ENCODE measurements at places on chromosomes 2 and 18.
A peak's percentile ranks its signal among the peaks of the same experiment; 100 is the strongest.

- DNase-seq = no peak
Observed at GRCh38 chr2:241618296-241618805, 18.6 kb downstream of the THAP4 start.

- no peak for DNase-seq
Observed at GRCh38 chr2:167318581-167318980, 430.3 kb downstream of the XIRP2 start.

DNA sequence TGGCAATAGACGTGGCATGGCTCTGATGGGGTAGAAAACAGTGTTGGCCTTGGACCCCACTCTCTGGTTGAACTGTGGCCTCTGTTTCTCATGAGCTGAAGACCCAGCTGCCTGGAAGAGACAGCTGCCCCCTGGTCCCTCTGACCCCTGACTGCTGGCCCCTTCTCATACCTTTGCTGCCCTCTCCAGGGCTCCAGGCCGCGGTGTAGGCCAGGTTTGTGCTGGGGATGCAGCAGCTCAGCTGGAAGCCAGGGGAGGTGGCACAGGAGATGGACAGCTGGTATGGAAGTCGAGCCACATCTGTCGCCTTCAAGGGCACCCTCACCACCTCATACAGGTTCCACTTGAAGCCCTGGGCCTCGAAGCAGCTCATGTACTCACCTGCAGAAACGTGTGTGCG lies 31.7 kb upstream of the SELENOI start:
- DNase-seq = no peak

DNA sequence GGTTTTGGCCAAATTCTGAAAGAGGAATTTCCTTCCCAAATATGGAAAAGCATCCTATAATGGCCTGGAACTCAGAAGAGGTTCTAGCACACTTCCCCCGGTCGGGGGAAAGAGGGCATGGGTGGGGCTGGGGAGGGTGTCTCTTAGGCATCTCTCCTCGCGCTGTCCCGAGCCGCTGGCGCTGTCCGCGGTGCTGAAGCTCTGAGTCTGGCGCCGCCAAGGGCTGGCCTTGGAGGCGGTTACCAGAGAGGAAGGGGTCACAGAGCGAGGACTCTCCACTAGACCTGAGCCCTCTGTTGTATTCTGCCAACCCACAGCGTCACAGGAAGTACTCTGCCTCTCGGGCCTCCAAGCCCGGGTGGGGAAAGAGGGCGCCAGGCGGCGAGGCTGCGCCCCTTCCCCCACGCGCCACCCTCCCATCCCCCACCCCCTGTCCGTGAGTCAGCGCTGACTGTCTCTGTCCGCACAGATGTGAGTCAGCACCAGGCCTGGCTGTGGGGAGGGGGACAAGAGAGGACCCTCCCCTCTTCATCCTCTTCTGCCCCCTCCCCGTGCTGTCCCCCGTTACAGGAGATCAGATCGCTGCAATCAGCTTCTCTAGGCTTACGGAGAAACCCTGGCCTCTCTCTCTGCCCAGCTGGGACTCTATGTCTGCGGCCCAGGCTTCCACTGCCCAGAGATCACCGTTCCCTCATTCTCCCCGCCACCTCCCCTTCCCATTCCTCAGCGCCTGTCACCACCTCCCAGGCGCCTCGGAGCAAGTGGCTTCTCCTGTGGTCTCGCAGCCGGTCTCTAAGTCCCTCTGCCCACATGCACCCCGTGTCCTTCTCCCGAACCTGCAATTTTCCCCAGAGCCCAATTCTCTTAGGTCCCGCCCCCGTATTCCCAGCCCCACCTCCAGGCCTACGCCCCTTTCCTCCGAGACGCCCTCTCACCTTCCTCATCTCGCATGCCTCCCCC lies 779 bp downstream of the PTPRN start:
- DNase-seq = peak; percentile 82

DNA sequence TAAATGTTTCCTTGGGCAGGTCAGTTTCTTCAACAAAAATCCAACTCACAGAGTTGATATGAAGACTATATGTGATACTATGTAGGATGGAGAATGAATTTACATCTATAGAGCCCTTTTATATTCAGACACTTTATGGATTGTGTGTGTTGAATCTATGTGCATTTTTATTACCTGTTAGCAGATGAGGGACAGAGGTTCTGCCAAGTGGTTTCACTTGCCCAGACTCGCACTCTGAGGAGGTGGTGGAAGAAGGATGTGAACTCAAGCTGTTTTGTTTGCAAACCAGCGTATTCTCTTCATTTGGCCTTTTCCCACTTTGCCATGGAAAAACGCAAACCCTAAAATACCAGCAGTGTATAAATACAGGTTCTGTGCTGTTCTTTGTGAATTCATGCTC lies 237.6 kb downstream of the TDRD15 start:
- DNase-seq = no peak

- no peak for DNase-seq
Observed at GRCh38 chr2:40213071-40213470, 238.8 kb downstream of the SLC8A1 start.

DNA sequence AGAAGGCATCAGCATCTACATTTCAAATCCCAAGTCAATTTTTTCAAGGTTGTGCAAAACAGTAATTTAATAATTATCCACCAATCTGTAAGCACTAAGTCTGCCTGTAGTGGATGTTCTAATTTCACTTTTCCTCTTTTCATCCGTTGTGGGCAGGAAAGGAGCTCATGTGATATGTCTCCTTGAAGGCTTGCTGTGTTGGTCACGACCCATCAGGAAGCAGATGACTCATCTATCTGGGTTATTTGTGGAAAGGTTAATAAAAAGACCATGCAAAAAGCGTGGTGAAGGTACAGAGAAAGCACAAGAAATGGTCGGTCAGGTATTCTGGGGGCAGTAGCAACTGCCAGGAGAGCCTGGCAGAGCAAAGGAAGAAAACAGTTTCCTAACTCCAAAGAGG lies 476.7 kb upstream of the RAB6C start:
- DNase-seq = no peak

DNA sequence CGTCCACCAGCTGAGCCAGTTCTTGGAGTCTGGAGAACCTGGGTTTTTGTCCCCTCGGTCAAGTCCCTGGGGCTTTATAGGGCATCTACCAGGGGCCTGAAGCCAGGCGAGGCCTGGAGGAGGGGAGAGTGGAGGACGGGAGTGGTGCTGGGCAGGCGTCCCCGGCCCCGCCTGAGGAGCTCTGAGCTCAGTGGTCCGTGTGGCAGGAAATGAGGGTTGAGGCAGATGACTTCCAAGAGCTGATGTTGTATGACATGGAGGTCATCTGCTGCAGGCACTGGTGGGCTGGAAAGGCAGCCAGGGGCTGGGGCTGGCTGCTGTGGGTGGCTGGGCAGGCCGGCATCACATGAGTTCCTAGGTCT lies 118.5 kb upstream of the HS6ST1 start:
- DNase-seq = no peak

DNA sequence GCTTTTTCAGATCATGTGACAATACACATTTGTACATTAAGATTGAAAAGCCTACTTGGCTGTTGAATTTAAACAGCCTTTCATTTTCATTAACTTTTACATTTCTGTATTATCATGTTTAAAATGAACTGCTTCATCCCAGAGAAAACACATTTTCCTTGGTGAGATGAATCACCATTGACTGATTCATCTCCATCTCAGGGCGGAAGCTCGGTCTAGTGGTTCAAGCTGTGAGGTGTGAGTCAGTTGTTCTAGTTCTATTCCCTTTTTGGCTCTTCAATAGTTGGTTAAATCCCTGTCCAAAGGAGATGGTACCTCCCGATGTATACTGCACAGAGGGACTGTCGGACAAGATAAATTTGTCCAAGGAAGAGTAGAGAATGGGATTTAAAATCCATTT lies 189.7 kb downstream of the ADCYAP1 start:
- DNase-seq = no peak

DNA sequence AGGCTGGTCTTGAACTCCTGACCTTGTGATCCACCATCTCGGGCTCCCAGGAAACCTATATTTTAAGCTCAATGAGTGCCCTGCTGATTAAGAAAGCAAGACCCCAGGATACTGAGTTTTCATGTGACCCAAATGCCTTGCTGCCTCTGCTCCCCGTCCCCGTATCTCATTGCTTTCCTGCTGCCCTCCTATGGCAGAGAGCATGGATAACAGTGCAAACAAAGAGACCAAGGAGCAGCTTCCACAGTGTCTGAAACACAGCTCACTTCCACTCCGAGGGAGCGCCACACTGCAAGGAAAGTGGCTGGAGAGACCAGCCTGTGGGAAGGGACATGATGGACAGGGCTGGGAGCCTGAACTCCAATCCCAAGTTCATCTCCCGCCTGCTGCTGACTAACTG lies 246.8 kb downstream of the TMEM182 start:
- DNase-seq = no peak

DNA sequence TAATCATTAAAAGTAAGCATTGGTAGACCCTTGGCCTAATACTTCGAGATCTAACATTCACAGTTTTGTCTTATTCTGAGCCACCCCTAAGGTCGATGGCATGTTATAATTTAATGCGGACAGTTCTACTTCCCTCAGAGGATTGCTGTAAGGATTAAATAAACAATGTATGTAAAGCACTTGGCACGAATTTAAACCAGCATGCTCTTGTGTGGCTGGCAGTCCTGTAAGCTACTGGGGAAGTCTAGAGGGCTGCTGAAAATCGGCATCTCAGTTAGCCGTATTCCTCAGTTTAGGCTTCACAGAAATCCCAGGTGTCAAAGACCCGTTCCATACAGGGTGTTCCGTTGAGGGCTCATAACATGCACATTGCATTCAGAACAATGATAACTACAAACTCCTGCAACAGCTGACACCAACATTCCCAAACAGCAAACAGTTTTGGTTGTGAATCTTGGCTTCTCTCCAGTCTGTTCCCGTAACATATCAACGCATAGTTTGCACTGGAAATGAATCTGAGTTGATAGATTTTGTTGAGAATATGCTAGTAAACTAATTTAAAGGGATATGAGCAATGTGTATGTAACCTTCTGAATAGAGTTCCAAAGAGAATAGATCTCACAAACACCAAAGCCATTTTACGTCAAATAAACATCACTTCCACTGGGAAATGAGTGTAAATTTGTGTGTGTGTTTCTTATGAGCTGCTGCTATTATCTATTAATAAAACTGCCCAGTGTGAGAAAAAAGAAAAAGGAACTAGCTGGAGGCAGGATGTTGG lies 52.2 kb upstream of the ACKR3 start:
- DNase-seq = no peak

Measured in progenitor cell of endocrine pancreas (in vitro differentiated cells).